ENCODE measurements at places on chromosomes 3 and 15. TPM values are rescaled to one million over a fixed set of nuclear protein-coding genes. Genes with fewer than 3 reads are reported as not detected.
A peak's percentile ranks its signal among the peaks of the same experiment; 100 is the strongest.

The LRRC31 gene
- total RNA-seq, result 5.3 TPM

GRCh38 chr3:4981294-4981664, 2.0 kb downstream of the BHLHE40 start:
- no peak for DNase-seq
- H3K27ac ChIP-seq, result peak overlapping the region; percentile 100
- H3K36me3 ChIP-seq, result no peaks in the 10 kb centered on the region
- H3K4me3 ChIP-seq, result peak overlapping the region; percentile 83
- peaks cover 2% of the 10 kb centered on the region for H3K4me1 ChIP-seq
- no peaks in the 10 kb centered on the region for H3K27me3 ChIP-seq

- no peak overlapping the region for H3K4me3 ChIP-seq
These were observed 499.3 kb upstream of the ARRDC4 start for GRCh38 chr15:97461226-97461625.

GRCh38 chr3:196792771-196793170, 53.1 kb downstream of the PAK2 start:
- H3K36me3 ChIP-seq, result no peaks in the 10 kb centered on the region
- peaks cover 4% of the 10 kb centered on the region for H3K4me1 ChIP-seq
- DNase-seq, result no peak
- peak overlapping the region; percentile 19 for H3K27ac ChIP-seq

DNA sequence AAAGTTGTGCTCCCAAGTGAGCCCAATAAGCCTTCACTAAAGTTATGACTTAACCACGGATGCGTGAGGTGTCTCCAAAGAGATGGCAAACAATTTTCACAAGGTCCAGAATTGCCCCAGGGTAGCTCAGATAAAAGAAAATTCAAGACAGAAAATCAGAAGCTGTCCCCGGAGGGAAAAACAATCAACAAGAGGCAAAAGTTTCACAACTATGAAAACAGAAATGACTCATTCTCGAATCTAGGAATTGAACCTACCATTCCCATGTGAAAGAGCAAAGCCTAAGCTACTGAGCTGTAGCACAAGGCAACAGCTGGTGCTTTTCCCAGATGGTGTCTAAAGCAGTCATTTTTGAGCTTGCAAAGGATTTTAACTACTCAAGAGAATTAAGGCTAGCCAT, 33.5 kb upstream of the MKRN3 start:
- H3K4me1 ChIP-seq, result no peaks in the 10 kb centered on the region
- H3K27me3 ChIP-seq, result no peaks in the 10 kb centered on the region
- no peak overlapping the region for H3K27ac ChIP-seq
- no peaks in the 10 kb centered on the region for H3K36me3 ChIP-seq
- DNase-seq, result no peak

The NMNAT3 gene
- total RNA-seq, result 19.7 TPM

The MST1R gene
- total RNA-seq, result 0.23 TPM

DNA sequence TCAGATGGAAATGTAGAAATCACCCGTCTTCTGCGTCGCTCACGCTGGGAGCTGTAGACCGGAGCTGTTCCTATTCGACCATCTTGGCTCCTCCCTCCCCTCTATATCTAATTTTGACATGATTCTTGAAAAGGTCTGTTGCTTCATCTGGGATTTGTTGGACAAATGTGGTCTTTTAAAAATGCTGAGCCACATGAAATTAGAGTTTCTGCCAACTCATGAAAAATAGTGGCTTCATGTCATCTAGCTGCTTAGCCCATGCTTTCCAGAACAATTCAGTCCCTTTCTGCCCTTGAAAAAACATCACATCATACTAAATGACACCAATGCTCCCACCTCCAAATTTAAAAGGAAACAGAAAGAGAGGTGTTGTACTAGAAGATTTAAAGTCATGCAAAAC, 148.6 kb upstream of the EIF1B start:
- H3K4me3 ChIP-seq, result no peak overlapping the region
- H3K27ac ChIP-seq, result no peak overlapping the region
- no peak for DNase-seq
- H3K27me3 ChIP-seq, result no peaks in the 10 kb centered on the region
- no peaks in the 10 kb centered on the region for H3K36me3 ChIP-seq

DNA sequence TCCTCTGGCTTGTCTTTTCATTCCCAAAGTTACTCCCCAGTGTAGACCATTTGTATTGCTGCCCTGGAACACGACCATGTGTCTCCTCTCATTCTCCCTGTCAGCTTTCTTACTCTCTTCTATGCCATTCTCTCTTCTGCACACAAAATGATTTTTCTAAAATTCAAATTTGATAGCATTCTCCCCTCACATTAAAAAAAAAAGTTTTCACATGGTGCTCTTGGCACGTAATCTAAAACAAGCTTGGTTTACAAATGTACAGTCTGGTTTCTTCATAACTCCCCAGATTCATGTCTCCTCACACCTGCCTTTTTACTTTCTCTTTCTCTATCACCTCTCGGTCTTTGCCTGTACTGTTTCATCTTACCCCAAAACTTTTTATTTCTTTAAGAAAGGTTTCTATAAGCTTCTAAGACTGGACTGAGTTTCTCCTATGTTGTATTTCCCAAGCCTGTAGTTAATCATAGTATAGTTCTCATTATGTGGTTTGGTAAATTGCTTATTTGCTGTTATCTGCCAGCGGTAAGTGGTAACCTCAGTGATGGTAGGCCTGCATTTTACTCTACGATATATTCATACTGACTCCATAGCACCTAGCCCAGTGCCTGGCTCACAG, 31.2 kb downstream of the BCHE start:
- DNase-seq, result no peak
- peaks cover 15% of the 10 kb centered on the region for H3K4me1 ChIP-seq
- H3K4me3 ChIP-seq, result peak overlapping the region; percentile 48

- no peak for DNase-seq
- no peak overlapping the region for H3K27ac ChIP-seq
- no peak overlapping the region for H3K4me3 ChIP-seq
- no peaks in the 10 kb centered on the region for H3K27me3 ChIP-seq
These were observed 566.9 kb upstream of the CCDC54 start for GRCh38 chr3:106810300-106810875.

The DPPA4 gene
- total RNA-seq, result 3.1 TPM

- no peaks in the 10 kb centered on the region for H3K36me3 ChIP-seq
- H3K27ac ChIP-seq, result no peak overlapping the region
- no peak overlapping the region for H3K4me3 ChIP-seq
- no peaks in the 10 kb centered on the region for H3K4me1 ChIP-seq
- H3K27me3 ChIP-seq, result no peaks in the 10 kb centered on the region
These were observed 18.1 kb upstream of the TRAT1 start for GRCh38 chr3:108804437-108804836.

- no peak overlapping the region for H3K4me3 ChIP-seq
- H3K4me1 ChIP-seq, result no peaks in the 10 kb centered on the region
- H3K27ac ChIP-seq, result no peak overlapping the region
- no peak for DNase-seq
- H3K36me3 ChIP-seq, result no peaks in the 10 kb centered on the region
- no peaks in the 10 kb centered on the region for H3K27me3 ChIP-seq
These were observed 352.1 kb upstream of the CFAP20DC start for GRCh38 chr3:59401924-59402323.

DNA sequence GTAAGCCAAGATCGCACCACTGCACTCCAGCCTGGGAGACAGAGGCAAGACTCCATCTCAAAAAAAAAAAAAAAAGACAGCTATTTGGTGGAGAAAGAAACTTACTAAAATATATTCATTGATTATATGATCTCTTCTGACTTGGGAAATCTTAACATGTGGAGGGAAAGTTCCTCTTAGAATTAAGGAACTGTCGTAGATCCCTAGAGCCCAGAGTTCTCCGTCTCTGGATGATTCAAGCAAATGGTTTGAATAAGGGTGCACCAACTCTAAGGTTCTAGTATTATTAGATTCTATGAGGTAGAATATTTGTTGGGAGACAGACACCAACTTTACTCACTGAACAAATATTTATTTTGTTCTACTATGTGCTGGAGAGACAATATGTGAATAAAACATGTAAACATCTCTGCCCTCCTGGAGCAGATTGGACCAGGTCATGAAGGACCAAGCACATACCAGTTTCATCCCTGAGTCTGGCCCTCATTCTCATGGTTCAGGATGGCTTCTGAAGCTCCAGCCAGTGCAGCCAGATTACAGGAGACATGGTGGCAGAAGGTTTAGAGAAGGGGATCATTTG, 129.7 kb downstream of the MITF start:
- no peaks in the 10 kb centered on the region for H3K36me3 ChIP-seq
- peaks cover 3% of the 10 kb centered on the region for H3K4me1 ChIP-seq
- no peaks in the 10 kb centered on the region for H3K27me3 ChIP-seq
- no peak overlapping the region for H3K4me3 ChIP-seq

GRCh38 chr3:142999881-143000280, 1.5 kb upstream of the U2SURP start:
- H3K36me3 ChIP-seq, result no peaks in the 10 kb centered on the region
- H3K4me3 ChIP-seq, result no peak overlapping the region
- H3K27me3 ChIP-seq, result no peaks in the 10 kb centered on the region
- DNase-seq, result no peak
- H3K4me1 ChIP-seq, result peaks cover 28% of the 10 kb centered on the region

The RPL35A gene
- total RNA-seq, result 254 TPM

The MYO5C gene
- 8.6 TPM for total RNA-seq

The IQCF5 gene
- total RNA-seq, result not detected

The PAQR9 gene
- 15.4 TPM for total RNA-seq

DNA sequence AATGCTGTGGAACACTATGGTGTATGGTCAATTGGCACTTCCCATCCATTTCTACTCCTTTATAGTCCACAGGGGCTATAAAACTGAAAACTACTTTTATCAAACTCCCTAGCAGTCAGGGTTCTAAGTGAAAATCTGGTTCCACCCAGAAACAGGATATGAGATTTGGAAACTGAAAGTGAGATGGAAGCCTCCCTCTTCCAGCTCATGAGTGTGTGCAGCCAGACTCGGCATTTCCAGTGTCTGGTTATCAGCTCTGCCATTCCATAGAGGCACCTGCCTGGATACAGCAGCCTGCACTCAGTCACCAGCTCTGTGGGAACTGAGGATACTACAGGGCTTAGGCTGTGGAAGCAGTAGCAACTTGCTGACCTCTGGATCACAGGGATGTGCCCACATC, 14.7 kb upstream of the PLA2G4F start:
- H3K4me1 ChIP-seq, result no peaks in the 10 kb centered on the region
- H3K27me3 ChIP-seq, result no peaks in the 10 kb centered on the region
- H3K4me3 ChIP-seq, result no peak overlapping the region
- peaks cover 56% of the 10 kb centered on the region for H3K36me3 ChIP-seq

The MESP2 gene
- total RNA-seq, result not detected

DNA sequence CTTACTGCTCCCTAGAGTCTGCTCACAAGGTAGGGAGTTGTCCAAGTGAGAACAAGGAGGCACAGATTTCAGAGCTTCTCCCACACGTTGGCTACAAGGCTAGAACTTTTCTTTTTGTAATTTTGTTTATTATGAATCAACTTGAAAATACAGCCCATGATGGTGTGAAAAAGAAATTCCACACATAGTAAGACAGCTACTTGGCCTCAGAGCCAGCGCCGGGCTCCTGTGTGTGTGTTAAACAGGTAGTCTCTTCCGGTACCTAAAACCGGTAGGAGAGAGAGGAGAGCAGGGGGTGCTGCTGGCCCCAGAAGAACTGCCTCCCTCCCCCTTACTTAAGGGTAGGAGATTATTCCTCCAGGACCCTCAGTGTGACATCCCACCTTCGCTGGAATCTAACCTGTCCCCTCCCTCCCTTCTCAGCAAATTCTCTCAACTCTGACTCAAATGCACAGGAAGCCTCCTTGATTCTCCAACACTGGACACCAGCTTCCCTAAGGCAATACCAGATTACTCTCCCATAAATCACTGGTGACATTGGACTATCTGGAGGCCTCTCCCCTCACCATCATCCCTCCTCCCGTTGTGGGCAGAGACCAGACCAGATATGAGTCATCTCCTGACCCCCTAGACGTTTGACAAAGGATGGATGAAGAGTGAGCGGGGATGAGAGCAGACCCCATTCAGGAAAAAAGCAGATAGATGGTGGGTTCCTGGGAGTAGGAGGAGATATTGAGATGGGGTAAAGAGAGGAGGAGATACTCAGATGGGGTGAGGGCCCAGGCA, 4.5 kb upstream of the IP6K1 start:
- H3K27me3 ChIP-seq, result no peaks in the 10 kb centered on the region
- DNase-seq, result no peak
- H3K4me1 ChIP-seq, result no peaks in the 10 kb centered on the region
- H3K4me3 ChIP-seq, result no peak overlapping the region
- no peak overlapping the region for H3K27ac ChIP-seq

GRCh38 chr3:149375501-149376196, 1.8 kb downstream of the TM4SF1 start:
- H3K4me1 ChIP-seq, result peaks cover 12% of the 10 kb centered on the region
- no peak overlapping the region for H3K4me3 ChIP-seq
- H3K27ac ChIP-seq, result peak overlapping the region; percentile 17
- H3K36me3 ChIP-seq, result no peaks in the 10 kb centered on the region
- no peaks in the 10 kb centered on the region for H3K27me3 ChIP-seq

DNA sequence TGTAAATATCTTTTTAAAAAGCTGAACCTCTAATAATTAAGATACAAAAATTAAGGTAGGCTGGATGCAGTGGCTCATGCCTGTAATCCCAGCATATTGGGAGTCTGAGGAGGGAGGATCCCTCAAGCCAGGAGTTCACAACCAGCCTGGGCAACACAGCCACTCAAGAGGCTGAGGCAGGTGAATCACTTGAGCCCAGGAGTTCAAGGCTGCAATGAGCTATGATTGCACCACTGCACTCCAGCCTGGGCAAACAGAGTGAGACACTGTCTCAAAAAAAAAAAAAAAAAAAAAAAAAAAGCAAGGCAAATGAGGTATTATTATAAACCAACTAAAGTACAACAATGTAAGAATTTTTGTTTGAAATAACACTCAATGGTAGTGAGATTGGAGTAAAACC, 47.6 kb downstream of the EFHB start:
- no peaks in the 10 kb centered on the region for H3K27me3 ChIP-seq
- no peaks in the 10 kb centered on the region for H3K4me1 ChIP-seq
- no peak overlapping the region for H3K27ac ChIP-seq
- no peak for DNase-seq
- no peaks in the 10 kb centered on the region for H3K36me3 ChIP-seq

DNA sequence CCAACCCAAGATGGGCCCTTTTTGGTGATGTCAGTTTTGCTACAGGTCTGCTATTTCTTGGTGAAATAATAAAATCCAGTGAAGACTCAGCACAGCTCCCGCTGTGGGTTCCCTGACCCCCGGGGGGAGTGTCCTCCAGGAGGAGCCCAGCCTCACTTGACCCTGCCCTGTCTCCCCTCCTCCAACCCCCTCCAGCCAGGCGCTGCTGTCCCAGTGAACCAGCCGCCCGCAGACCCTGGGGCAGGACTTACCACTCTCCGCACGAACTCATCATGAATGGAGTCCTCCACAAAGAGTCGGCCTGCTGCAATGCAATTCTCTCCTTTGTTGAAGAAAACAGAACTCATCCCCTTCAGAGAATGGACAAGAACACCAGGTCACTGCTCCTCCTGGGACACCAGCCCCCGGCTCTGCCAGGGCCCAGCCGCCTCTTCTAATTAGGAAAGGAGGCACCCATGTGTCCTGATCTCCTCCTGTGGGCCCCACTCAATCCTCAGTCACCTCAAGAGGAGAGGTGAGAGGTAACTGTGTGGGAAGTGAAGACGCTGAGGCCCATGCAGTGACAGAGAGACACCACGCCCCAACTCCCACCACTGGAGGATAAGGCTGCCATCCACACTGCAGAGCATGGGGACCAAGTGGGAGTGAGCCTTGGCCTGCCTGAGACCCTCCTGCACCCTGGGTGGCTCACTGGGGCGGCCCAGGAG, 28.8 kb upstream of the SLC41A3 start:
- no peak overlapping the region for H3K27ac ChIP-seq
- H3K27me3 ChIP-seq, result no peaks in the 10 kb centered on the region
- no peak for DNase-seq
- no peak overlapping the region for H3K4me3 ChIP-seq

The FEZF2 gene
- total RNA-seq, result not detected

- H3K27me3 ChIP-seq, result no peaks in the 10 kb centered on the region
- H3K36me3 ChIP-seq, result no peaks in the 10 kb centered on the region
- no peaks in the 10 kb centered on the region for H3K4me1 ChIP-seq
These were observed 12.4 kb downstream of the GP5 start for GRCh38 chr3:194386648-194387047.

Measured in liver (tissue), 10 donors.